ENCODE measurements at places on chromosomes 12 and 14.

- no peak for DNase-seq
Observed at GRCh38 chr12:129226851-129227250, 373.6 kb downstream of the GLT1D1 start.

GRCh38 chr14:72740966-72741825 is 152.7 kb downstream of the DPF3 start:
- no peak for DNase-seq

- no peak for DNase-seq
Observed at GRCh38 chr14:76951166-76951565, 77.3 kb downstream of the IRF2BPL start.

GRCh38 chr14:93987815-93988476 is 9.2 kb upstream of the CCDC197 start:
- no peak for DNase-seq

DNA sequence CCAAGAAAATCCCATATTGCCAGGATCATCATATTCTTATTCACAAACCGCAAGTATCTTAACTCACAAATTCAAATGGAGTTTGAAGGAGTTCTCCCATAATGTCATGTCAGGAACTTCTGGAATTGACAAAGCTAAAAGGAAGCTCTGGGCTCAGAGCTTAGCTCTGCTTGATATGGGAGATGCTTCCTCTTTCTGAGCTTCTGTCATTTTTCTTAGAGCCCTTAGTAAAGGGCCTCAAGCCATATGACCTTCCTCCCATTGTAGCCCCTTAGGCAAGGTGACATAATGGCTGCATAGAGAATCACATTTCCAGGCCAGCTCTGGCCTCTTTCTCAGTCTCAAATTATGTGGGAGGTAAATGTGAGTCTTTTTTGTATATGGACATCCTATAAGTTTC is 40.9 kb downstream of the SLC4A8 start:
- no peak for DNase-seq

- no peak for DNase-seq
Observed at GRCh38 chr12:76117751-76118150, 33.3 kb upstream of the NAP1L1 start.

DNA sequence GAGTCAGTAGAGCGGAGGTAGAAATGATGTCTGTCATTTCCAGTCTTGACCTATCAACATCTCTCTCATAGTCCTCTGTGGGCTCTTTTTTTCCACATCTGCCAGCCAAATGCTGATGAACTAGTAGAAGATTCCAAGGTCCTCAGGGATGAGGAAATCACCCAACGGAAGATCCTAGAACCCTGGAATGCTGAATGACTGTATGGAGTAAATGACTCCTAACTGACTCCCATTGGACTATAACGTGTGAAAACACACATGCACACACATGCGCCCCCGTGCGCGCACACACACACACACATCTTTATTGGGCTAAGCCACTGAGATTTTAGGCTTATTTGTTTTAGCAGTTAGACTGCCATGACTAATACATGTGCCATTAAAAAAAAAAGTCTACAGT is 159.2 kb downstream of the MYRFL start:
- DNase-seq: no peak

DNA sequence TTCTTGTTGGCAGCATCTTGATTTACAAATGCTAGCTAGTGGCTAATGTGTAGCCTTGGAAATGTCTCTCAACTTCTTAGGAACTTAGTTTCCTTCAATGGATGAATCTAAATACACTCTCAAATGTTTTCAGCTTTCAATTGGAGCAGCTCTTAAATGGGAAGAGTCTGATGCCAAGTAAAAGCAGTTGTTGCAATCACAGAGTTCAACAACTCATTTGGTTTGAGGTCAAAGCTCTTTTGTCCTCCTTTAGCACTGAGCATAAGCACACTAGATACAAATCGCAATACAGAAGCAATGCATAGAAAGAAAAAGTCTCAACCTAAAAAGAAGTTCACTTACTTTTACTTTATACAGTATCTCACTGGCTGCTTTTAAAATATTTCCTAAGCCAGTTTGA is 986.1 kb upstream of the FLRT2 start:
- DNase-seq: no peak

DNA sequence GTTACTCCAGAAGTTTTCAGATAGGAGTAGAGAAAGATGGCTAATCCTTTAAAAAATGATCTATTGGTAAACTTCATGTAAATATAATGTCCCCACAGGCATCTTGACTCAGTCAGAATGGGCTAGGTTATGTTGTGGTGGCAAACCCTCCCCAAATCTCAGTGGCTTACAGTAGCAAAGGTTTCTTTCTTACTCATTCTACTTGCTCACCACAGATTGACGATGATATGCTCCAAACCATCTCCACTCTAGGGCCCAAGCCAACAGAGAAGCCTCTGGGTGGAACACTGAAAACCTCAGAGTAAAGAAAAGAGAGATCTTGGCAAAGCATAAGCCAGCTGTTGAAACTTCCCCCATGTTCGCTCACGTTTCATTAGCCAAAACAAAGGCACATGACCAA is 146.4 kb downstream of the EMP1 start:
- no peak for DNase-seq

GRCh38 chr12:2018391-2018790 is 14.1 kb upstream of the DCP1B start:
- no peak for DNase-seq

- no peak for DNase-seq
Observed at GRCh38 chr12:32470936-32471470, 71.6 kb downstream of the FGD4 start.

- no peak for DNase-seq
Observed at GRCh38 chr12:131452444-131452860, 258.4 kb upstream of the SFSWAP start.

DNA sequence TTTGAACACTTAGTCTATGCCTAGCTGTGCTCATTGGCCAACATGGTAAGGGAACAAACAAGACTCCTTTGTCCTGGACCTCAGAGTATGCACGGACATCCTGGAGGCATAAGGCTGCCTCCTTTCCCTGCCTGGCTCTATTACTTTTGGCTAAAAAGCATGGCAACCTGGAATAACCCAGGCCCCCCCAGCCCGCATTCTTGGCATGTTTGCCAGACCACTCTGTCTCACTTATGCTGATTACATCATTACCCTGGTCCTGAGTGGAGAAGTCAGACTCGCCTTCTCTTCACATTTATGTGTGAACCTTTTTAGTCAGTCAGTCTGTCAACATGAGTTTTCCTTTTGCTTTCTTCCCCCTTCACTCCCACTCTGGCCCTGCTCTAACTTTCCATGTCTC is 58.0 kb upstream of the ELK3 start:
- DNase-seq: no peak

- DNase-seq: peak; percentile 26
Observed at GRCh38 chr12:53103860-53104305, 597 bp downstream of the SOAT2 start.

DNA sequence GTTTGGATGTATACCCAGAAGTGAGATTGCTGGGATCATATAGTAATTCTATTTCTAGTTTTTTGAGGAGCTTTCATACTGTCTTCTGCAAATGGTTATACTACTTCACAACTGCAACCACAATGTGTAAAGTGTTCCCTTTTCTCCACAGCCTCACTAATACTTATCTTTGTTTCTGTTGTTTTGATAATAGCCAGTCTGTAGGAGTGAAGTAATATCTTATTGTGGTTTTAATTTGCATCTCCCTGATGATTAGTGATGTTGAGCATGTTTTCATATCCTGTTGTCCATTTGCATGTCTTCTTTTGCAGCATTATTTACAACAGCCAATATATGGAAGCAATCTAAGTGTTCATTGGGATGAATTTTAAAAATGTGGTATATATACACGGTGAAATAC is 29.9 kb downstream of the GABARAPL1 start:
- DNase-seq: no peak

- no peak for DNase-seq
Observed at GRCh38 chr14:90522571-90523191, 125.9 kb downstream of the CALM1 start.

- DNase-seq: no peak
Observed at GRCh38 chr14:101018561-101019290, 115.2 kb upstream of the RTL1 start.

DNA sequence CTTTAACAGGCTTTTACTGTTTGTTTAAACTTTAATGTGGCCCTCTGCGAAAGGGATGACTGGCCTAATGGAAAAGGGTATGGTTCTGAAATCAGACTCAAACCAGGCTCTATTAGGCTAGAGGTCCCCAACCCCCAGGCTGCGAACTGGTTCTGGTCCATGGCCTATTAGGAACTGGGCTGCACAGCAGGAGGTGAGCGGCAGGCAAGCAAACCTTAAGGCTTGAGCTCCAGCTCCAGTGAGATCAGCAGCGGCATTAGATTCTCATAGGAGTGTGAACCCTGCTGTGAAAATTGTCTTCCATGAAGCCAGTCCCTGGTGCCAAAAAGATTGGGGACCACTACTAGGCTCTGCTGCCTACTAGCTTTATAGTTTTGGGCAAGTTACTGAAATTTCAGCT is 11.1 kb downstream of the GALNT4 start:
- no peak for DNase-seq

GRCh38 chr12:103877934-103878510 is 37.0 kb upstream of the NT5DC3 start:
- DNase-seq: peak; percentile 72

DNA sequence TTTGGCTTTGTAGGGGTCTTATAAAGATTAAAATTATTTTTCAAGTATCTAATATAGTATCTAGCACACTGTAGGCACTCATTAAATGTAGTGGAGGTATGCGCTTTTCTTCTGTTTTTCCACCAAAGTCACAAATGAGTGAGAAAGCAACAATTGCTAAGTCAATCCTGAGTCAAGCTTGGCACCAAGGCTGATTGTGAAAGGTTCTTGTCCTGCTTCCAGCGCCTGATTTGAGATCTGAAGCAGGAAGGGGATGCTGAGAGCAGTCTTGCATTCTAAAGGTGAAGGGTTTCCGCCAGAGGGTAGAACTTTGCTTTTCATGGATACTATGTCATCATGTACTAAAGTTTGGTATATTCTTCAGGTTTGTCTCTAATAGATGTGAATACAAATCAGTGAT is 64.9 kb upstream of the DAAM1 start:
- no peak for DNase-seq

DNA sequence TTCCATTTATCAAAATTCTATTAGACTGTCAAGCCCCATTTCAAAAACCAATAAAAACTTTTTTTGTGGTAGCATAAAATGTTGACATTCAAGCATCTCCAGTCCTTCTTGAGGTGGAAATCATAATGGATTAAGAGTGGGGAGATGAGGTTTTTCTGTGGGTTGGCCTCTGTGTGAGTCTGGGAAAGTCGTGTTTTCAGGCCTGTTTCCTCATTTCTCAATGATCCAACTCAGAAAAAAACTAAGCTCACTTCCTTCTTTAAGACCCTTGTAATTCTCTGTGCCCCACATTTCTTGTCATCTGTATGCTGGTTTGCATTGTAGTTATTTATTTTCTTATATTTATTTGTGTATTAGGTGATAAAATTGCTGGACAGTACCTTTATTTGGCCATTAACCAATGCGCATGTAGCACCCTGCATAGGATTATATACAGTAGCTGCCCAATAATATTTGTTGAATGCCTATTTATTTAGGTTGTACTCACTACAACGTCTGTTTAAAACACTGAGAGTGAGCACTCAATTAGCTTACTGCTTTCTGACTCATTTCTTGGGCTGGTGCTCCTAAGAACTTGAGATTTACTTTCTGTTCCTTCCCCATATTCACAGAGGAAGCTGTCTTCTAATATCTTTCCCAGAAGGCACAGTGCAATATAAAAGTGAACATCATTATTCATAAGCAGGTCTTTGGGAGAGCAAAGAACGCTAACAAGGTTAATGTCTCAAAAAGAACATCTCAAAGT is 121.9 kb downstream of the DNAI7 start:
- no peak for DNase-seq

GRCh38 chr12:42076976-42077375 is 67.7 kb downstream of the GXYLT1 start:
- DNase-seq: no peak

- no peak for DNase-seq
Observed at GRCh38 chr12:95187865-95188415, 29.3 kb downstream of the FGD6 start.

DNA sequence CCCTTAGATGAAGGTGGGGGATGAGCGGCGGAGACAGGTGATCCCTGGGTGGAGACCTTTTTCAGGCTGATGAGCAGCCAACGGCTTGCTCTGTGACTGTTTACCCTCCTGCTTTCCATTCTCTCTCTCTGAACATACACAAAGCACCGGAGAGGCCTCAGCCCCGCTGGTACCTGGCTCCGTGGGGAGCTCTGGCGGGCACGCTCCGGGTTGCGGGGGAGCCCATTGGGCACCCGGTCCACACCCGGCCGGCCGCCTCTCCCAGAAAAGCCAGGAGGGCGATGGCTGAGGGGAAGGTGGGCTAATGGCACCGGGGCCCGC is 545 bp downstream of the SMARCC2 start:
- no peak for DNase-seq

GRCh38 chr12:32365473-32366064 is 33.8 kb upstream of the FGD4 start:
- DNase-seq: peak; percentile 49

DNA sequence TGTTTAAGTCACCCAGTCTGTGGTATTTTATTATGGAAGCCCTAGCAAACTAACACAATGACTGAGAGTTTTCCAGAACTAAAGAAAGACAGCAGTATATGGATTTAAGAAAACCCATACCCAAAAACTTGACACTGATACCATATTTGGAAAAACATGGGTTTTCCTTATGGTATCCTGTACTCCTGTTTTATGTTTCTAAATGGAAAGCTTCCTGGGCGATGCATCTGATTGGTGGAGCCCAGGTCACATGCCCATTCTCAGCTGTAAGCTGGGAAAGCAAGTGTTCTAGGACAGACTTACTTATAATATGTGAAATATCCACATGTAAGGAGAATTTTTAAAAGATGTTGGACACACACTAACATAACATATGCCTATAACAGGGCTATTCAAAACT is 4.5 kb upstream of the RNASE4 start:
- no peak for DNase-seq

GRCh38 chr12:119479121-119479561 is 114.4 kb upstream of the TMEM233 start:
- no peak for DNase-seq

GRCh38 chr12:98360401-98360800 is 155.0 kb upstream of the TMPO start:
- no peak for DNase-seq

DNA sequence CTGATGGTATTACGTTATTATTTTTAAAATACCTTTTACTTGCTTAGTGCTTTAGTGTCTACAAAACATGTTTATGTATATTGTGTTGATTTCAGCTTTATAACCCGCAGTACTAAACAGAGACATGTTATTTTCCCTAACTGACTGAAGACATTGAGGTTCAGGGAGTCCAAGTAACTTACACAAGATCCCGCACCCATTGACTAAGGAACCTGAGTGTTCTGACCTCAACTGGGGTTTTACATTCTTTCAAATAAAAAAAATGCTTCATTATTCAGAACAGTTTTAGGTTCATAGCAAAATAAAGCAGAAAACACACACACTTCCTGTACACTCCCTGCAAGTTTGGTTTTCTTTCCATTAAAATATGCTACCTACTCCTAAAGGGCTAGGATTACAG is 60.4 kb upstream of the METAP2 start:
- no peak for DNase-seq

DNA sequence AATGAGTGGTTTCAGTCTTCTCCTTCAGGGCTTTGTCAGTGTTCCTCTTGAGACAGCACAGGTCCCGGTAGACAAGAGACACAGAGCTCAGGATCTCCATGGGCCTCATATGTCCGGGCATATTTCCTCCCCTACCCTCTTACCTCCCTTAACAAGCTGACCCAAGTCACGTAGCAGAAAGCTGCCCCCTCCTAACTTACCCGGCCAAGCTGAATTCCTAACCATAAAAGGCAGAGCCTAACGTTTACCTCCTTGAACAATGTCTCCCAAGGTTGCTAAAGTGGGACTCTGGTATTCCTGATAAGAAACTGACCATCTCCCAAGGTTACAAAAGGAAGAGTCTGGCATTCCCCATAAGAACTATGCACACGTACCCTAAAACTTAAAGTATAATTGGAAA is 182.2 kb upstream of the USP15 start:
- DNase-seq: no peak

All from CD4-positive, alpha-beta T cell treated with Interleukin-12 subunit alpha and Interleukin-12 subunit beta, for 1 hour (primary cell).